ENCODE measurements at places on chromosomes 7 and 10.
A peak's percentile ranks its signal among the peaks of the same experiment; 100 is the strongest.

GRCh38 chr7:143047326-143047725 is 4.8 kb upstream of the OR6V1 start:
- no peak for ATAC-seq

- no peak for ATAC-seq
Observed at GRCh38 chr7:76423666-76424412, 911 bp upstream of the ZP3 start.

- ATAC-seq: no peak
Observed at GRCh38 chr7:41931263-41931646, 228.4 kb upstream of the INHBA start.

DNA sequence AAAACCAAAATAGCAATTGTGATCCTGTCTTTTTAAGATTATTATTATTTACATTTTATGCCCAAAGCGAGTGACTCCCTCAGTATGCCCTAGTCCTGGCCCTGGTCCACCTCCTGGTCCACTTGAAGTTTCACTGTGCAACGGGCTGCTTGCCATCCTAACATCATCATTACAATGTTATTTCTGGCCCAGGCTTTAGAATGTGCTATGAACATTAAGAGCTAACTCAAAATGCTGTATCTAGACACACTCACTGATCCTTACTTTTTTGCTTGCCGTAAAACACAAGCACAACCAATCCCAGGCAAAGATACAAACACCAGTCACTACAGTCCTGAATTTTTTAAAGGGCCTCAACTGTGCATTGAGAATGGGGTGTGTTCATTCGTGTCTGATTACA is 38.4 kb downstream of the RHOBTB1 start:
- no peak for ATAC-seq

DNA sequence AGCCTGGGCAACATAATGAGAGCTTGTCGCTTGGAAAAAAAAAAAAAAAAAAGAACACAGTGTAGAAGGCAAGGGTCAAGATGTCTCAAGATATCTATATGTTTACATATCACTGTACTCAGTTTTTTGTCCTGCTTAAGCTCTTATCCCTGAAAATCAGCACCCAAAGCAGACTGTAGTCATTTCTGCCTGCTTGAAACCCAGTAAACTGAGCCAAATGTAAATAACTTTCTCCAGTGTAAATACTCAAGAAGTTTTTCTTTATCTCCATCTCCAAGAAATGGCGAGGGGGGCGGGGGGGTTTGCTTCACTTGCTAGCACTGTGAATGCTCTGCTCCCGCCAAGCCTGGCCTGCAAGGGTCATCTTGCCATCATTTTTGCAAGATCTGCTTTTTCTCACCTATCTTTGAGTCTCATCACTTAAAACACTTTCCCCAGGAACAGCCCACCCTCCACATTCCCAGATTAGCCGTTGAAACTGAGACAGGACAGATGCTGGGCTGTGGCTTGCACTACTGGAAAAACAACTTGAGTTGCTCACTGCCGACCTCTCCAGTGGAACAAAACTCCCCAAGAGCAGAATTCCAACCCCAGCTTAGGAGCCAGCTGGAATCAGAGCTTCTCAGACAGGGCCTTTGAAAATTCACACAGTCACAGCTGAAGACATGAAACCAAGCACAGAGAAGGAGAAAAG is 54.6 kb downstream of the AFAP1L2 start:
- no peak for ATAC-seq

DNA sequence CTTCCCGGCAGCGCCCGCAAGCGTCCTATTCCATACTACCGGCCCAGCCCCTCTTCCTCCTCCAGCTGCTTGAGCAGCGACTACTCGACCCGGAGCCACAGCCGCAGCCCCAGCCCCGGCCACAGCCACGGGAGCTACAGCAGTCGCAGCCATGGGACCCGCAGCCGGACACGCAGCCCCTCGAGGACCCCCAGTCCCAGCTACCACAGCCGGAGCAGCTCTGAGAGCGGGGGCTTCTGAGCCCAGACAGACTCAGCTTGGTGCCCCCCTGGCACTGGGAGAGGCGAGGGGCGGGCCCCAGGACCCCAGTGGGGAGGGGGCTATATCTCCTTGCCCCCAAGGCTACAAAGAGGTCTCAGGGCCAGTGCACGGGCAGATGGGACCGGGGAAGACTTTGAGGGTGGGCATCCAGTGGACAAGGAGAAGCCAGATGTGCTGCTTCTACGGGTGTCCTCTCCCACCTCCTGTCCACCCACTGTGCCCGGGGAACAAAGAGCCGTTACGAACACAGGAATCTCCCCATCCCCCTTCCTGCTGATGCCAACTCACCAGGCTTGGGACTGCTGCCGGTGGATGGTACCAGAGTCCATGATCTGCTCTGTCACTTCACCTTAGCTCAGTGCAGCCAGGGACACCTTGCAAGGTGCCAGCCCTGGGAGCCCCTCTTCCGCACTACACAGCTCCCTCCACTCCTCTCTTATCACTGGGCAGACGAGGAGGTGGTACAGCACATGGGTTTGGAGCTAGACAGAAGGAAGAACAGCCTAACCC is 16.7 kb upstream of the HSPB1 start:
- ATAC-seq: no peak

DNA sequence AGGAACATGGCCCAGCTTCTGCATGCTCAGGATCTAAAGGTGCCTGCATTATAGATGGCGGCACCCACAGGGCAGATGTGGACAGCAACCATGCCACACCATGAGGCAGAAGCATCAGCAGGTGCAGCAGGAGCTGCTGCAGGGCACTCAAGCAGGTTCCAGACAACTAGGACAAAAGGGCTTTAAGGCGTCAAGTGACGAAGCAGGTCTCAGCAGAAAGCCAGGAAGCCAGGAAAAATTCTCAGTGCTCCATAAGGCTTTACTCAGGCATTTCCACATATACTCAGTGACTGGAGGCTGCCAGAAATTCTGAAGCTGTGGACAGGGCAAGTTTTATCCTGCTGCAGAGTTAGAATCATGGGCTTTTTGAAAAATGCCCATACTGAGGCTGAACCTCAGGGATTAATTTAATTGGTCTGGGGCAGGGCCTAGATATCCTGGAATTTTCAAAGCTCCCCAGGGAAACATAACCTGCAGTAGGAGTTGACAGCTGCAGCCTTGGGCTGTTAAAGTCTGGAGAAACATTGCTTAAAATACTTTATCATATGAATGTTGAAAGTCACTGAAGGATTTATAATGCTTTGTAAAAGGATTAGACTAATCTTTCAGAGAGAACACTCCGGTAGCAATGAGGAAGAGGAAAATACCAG is 68.1 kb upstream of the RNF148 start:
- ATAC-seq: no peak

DNA sequence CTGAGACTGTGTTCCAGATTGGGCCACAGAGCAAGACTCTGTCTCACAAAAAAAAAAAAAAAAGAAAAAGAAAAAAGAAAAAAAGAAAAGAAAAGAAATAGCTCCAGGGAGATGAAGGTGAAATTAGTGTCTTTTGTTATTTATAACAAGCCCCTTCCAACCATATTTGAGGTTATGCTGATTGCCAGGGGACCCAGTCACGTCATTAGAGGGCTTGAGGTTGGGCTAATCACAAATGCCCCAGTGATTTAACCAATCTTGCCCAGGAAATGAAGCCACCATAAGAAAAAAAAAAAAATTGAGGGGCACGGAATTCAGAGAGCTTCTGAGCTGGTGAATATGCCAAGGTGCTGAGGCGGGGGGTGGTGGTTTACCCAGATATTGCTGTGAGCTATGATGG is 11.3 kb upstream of the RNF216 start:
- no peak for ATAC-seq

DNA sequence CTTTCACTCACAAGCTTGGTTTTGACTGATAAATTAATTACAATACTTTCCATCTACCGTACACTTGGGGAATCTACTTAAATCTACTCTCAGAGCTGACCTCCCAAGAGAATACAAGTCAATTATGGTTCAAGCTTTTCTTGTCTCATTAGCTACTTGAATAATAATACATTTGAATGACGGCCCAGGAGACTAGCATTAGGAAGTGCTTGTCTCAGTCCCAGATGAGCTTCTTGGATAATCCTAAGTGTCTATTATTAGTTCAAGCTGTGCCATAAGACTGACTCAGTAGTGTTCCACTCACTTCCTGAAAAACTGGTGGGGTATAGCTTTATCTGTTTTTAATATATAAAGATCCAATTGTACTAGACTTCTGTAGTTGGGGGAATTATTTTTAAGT is 100.2 kb downstream of the GNAT3 start:
- ATAC-seq: no peak

DNA sequence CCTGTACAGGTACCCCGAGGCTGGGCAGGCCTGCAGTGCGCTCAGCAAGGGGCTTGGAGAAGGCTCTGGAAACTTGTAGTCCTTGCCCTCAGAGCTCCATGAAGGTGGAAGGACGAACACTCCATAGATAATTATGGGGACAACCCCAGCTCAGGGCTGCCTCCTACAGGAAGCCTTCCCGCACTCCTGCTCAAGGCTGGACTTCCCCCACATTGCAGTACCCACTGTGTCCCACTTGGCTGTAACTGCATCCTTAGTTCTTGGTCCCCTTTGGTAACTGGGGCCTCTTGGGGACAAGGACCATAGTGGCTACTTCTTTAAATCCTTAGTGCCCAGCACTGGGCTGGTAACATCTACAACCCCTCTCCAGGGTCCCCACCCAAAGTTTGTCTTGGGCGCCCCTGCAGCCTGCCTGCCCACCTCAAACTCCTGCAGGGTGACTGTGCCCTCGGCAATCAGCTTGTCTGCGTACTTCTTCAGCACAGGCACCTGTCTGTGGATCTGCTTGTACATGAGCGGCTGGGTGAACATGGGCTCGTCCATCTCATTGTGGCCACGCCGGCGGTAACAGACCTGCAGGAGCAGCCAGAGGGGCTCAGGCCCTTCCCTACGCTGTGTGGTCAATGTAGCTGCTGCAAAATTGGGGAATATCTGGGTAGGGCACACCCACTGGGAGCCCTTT is 17.1 kb downstream of the OGDHL start:
- no peak for ATAC-seq

- ATAC-seq: peak; percentile 95
Observed at GRCh38 chr10:95864906-95865813, 42.6 kb upstream of the CC2D2B start.

- no peak for ATAC-seq
Observed at GRCh38 chr7:42403831-42404230, 166.8 kb upstream of the GLI3 start.

GRCh38 chr10:112899391-112900065 is 50.5 kb upstream of the TCF7L2 start:
- ATAC-seq: no peak

GRCh38 chr7:40733114-40733513 is 598.3 kb downstream of the SUGCT start:
- no peak for ATAC-seq

- no peak for ATAC-seq
Observed at GRCh38 chr10:110141185-110141584, 66.2 kb upstream of the MXI1 start.

DNA sequence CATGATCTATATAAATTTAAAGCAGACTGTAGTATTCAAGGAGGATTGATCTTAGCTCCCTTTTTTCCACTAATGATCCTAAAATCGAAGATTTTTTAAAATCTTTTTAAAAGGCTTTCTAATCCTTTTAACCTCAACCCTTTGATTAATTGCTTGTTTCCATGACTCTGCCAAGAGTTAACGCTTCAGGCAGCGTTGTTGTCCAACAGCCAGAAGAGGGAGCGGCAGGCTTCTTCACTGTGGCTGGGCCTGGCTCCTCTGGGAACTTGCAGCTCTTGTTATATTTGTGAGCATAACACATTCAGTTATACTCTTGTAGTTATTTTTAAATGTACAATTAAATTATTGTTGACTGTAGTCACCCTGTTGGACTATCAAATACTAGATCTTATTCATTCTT is 26.3 kb downstream of the CRCP start:
- ATAC-seq: no peak

DNA sequence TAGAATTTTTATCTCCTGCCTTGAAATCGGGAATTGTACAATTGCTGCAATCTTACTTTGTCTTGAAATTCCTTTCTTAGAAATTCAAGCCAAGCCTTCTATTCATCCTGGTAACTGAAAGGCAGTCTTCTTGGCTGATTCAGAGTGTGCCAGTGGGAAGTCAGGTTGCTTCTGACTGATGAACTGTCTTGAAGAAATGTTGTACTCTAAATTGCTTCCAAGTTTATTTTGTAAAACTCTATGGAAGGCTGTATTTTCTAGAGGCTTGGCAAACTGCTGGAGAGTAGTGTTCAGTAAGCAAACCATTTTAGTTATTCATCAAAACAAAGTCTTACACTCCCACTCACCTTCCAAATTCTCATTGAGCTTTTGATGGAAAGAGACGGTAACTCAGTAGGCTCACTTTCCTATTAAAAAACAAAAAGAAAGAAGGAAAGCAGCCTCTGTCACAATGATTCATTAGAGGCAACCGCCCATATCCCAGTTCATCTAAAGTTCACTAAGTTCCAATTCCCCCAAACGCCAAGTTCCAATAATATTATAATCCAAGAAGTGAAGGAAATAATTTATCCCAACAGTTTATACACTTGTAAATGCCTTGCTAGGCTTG is 187.9 kb upstream of the MALRD1 start:
- ATAC-seq: no peak

- ATAC-seq: no peak
Observed at GRCh38 chr7:121023194-121023593, 34.7 kb downstream of the CPED1 start.

DNA sequence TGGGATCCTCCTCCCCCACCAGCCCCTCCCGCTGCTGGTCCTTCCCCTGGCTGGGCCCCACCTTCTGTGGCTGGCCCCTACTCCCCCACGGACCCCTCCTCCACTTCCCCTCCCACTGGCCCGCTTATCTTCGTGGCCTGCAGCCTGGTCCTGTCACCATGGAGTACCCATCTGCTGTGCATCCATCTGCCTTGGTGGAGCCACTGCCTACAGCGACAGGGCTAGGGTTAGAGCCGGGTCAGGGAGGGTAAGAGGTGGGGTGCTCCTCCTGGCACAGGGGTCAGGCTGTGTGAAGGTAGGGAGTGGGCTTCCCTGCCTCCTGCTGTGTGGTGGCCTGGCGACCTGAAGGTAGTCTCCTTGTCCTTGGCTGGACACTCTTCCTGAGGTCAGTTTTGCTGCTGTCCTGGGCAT is 5.2 kb downstream of the ADCY1 start:
- ATAC-seq: no peak

Measured in stimulated activated memory B cell treated with anti-CD40 and anti-IgM and Interleukin-4, amounts not matched to agents 10 μg/mL and 1 μg/mL and 100 μg/mL, for 72 hours (primary cell).